ENCODE measurements at places on chromosomes 4 and X. TPM values are rescaled to one million over a fixed set of nuclear protein-coding genes. Genes with fewer than 3 reads are reported as not detected.

DNA sequence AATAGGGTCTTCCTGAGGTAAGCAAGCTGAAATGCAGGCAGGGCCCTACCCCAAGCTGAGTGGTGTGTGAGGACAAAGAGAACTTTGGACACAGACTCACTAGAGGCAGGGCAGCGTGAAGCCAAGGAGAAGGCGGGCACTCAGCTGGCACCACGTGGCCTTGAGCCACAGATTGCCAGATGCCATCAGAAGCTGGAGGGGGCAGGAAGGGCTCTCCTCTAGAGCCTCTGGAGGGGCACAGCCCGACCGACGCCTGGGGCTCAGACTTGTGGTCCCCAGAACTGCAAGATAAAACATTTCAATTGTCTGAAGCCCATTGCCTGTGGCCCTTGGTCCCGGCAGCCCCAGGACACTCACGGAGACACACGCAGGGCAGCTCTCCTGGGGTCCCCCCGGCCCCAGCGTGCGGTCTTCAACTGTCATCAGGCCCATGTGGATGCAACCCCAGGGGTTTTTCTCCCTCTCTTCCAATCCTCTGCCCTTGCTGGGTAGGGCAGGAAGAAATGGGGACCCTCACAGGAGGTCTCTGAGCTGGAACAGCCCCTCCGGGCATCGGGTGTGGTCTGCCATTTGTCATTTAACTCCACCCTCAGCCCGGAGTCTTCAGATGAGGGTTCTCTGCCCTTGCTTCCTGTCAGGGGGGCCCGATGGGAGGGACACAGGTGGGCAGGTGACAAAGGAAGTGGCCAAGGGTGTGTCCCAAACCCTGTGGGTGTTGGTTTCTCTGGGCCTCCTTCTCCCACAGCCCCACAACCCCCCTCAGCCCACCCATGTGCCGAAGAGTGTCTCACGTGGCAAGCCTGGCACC lies 22.2 kb downstream of the HMX1 start:
- no peak for DNase-seq

DNA sequence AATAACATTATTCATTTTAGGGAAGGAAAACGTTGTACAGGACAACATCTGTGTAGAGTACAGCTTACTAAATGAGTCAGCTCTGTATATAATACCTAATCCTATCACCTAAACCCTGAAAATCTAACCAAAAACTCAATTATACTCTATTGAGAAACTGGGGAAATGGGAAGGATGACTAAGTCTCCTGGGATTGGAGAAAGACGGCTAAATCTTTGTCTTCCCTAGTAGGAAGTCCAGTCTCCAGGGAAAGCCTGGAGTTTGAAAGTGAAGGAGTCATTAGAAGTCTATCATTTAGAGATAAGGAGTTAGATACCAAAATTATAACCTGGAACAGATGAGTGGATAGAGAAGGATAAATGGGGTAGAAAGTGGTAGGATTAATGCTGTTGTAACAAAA lies 286.5 kb downstream of the STK32B start:
- DNase-seq, result no peak

- no peak for DNase-seq
Measured at GRCh38 chrX:122771933-122772332, 412.1 kb upstream of the GRIA3 start.

GRCh38 chr4:33411182-33411581 lies 2691.0 kb downstream of the PCDH7 start:
- no peak for DNase-seq

DNA sequence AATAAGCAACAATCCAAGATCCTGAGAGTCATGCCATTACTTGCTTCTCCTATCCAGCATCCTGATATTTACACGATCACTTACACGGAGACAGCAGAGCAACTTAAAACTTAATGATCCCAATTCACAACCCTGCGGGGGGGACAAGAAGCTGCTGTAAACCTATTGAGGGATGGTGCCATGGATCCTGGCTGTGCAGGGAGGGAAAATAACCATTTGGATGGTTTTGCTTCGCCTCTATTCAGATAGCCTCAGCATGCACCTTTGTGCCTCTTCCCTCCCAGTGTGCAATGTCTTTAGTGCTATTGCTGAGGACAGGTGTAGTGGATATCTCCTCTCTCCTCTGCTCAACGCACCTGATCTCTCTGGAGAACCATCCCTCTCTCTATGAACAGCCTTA lies 89.7 kb upstream of the PPARGC1A start:
- DNase-seq, result no peak

Gene TSPAN7
- total RNA-seq, result not detected

Data from Caki2 (cell line).